ENCODE measurements at places on chromosomes 11 and 22.

GRCh38 chr11:57818812-57819211 lies 57.2 kb downstream of the CTNND1 start:
- DNase-seq, result no peak

DNA sequence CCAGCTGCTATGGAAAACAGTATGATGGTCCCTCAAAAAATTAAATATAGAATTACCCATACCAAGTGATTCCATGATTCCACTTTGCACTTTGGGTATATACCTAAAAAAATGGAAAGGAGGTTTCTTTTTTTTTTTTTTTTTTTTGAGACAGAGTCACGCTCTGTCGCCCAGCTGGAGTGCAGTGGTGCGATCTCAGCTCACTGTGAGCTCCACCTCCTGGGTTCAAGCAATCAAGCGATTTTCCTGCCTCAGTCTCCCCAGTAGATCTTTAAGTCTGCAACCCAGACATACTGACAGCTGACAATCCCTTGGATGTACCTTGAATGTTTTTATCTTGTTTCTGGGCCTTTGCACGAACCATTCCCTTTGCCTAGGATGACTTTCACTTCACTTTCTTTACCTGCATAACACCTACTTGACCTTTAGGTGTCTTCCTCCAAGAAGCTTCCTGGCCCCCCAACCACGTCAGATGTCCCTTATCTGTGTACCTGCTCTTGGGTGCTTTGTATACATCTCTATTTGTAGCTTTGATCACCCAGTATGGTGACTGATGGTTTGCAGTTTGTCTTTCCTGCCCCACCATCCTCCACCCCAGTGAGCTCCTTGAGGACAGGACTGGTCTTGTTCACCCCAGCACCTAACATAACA lies 11.6 kb downstream of the UCP3 start:
- no peak for DNase-seq

GRCh38 chr11:35289821-35290220 lies 129.5 kb downstream of the SLC1A2 start:
- no peak for DNase-seq

DNA sequence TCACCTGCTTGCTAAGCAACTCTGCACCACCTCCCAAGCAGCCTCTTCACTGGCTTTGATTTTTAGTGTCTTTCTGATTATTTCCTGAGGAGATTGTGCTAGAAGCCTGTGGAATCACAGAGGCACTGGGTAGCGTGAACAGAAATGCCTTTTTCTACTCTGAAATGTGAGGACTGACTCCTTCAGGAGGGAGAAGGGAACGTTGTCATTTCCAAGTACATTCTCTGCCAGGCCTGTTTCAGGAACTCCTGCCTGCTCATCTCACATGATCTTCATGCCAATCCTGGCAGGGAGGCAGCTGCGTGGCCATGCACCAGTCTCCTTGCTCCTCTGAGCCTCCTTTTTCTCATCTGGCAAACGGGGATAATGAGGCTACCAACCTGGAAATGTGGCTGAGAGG lies 49.8 kb upstream of the PRDM11 start:
- no peak for DNase-seq

GRCh38 chr22:36819112-36819511 lies 2.3 kb upstream of the PVALB start:
- no peak for DNase-seq

DNA sequence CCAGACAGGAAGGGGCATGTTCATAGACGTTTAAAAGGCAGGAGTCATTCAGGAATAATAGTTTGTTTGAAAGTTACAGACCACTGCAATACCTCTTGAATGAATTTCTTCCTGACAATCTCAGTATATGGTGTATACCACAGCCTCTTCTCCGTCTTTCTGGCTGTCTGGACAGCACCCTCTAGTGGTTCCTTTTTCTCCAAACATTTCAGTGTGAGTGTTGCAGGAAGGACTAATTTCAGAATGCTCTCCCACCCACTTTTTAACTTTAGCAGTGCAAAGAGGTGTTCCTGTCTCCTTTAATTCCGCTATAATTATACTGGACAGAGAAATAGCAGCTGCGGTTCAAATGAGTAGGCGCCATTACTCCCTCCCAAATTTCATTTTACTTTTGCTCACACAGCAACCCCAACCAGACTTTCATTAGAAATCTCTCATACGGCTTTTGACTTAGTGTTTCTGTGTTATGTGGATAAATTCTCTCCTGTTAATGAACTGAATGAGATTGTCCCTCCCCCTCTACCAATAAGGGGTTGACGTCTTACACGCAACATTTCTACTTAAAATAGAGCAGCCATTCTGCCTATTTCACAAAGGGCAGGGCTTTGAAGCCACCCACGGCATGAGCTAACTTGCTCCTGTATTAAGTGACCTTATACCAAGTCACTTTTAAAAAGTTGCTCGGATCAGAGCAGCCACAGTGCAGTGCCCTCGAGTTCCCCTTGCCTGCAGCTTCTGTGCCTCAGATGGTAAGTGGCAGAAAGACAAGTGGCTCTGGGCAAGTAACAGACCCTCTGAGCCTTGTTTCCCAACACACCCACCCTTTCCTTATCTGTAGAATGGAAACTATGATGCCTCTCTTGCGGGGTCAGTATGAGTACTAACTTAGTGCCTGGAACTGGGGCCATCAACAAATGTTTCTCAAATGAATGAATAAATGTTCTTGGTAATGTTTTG lies 368.6 kb downstream of the OPCML start:
- DNase-seq, result no peak

DNA sequence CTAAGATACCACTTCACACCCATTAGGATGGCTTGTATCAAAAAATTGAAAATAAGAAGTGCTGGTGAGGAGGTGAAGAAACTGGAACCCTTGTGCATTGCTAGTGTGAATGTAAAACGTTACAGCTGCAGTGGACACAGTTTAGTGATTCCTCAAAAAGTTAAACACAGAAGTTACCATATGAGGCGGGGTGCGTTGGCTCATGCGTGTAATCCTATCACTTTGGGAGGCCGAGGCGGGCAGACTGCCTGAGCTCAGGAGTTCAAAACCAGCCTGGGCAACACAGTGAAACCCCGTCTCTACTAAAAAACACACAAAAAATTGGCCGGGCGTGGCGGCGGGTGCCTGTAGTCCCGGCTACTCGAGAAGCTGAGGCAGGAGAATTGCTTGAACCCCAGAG lies 43.5 kb downstream of the SGSM3 start:
- DNase-seq, result no peak

DNA sequence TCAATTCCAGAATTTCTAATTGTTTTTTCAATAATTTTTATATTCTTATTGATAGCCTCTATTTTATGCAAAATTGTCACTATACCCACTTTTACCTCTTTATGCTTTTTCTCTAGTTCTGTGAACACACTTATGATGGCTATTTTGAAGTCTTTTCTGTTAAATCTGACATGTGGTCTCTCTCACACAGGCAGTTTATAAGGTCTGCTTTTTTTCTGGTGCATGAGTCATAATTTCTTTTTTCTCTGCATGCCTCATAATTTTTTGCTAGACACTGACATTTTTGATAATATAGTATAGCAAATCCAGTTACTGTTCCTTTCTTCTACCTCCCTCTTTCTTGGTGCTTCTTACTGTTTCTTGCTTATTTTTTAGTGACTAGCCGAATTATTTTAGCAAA lies 36.0 kb downstream of the ZBTB44 start:
- DNase-seq, result no peak

- no peak for DNase-seq
Observed at GRCh38 chr11:59558270-59558643, 46.9 kb downstream of the OR4D9 start.

DNA sequence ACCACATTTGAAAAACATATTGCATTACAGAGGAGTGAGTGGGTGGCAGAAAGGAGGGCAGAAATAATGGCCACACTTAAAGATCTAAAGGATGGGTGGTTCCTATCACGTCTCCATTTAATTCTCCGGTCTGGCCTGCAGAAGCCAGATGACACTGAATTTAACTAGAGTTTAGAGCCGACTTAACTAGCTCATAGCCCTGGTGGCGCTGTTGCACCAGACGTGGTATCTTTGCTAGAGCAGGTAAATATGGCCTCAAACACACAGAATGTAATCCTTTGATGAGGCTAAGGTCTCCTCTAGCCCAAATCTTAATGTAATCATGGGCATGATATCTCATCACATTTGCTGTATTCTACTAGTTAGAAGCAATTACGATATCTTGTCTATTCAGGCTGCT lies 51.5 kb upstream of the GAL start:
- no peak for DNase-seq

Data from activated CD8-positive, alpha-beta memory T cell treated with anti-CD3 and anti-CD28 coated beads, Interleukin-2, amount 50 U/mL, for 4 hours (primary cell).